ENCODE measurements at places on chromosomes 11 and 22. TPM values are rescaled to one million over a fixed set of nuclear protein-coding genes. Genes with fewer than 3 reads are reported as not detected.
A peak's percentile ranks its signal among the peaks of the same experiment; 100 is the strongest.

Gene ABCC8
- total RNA-seq = 2.0 TPM

DNA sequence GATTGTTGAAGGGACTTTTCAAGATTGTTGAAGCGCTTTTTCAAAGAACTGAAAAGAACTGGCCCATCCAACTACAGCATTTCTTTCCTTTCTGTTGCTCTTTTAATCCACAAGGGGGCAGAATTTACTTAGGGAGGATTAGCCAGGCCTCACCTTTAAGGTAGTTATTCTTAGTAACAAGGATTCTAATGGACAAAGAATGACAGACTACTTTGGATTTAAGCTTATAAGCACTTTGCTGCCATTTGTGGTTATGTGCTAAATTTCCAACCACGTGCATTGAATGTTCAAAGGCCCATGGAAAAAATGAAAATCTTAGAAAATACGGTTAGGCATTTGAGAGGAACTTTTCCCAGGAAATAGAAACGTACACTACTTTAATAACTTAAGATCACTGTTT lies 49.5 kb upstream of the HSPA8 start:
- no peak for DNase-seq

Gene CPT1B
- total RNA-seq = 103 TPM

DNA sequence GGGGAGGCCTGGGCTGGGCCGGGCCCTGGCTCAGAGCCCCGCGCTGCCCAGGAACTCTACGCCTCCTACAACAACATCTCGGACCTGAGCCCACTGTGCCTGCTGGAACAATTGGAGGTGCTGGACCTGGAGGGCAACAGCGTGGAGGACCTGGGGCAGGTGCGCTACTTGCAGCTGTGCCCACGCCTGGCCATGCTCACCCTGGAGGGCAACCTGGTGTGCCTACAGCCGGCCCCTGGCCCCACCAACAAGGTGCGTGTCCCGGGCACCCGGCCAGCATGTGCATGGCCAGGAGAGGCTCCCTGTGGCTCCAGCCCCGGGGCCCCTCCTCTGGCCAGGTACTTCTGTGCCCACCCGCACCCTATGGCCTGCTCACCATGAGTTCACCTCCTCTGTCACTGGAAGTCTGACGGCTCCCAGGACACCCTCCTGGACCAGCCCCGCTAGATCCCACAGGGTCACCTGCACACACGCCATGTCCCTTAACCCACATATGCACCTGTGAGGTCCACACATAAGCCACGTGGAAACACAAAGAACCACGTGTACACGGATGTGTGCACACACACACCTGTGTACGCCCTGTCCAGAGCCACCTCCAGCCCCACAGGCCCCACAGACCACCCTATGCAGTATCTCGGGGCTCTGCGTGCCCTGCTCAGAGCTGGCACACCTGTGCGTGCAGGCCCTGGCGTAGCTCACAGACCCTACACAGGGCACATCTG lies 10.4 kb downstream of the LMNTD2 start:
- DNase-seq = no peak

Gene TBRG1
- 25.2 TPM for total RNA-seq

DNA sequence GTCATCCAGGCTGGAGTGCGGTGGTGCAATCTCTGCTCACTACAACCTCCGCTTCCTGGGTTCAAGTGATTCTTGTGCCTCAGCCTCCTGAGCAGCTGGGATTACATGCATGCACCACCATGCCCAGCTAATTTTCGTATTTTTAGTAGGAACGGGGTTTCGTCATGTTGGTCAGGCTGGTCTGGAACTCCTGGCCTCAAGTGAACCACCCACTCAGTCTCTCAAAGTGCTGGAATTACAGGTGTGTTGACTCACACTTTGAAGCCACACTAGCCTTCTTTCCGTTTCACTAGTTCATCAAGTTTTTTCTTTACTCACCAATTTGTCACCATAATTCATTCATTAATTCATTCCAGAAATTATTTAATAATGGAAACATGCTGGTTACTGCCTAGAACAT lies 298.4 kb upstream of the MTNR1B start:
- no peak for DNase-seq

GRCh38 chr11:70174547-70175235 lies 28.4 kb upstream of the FADD start:
- no peak for DNase-seq

GRCh38 chr22:23212061-23213021 lies 32.0 kb downstream of the BCR start:
- no peak for DNase-seq

DNA sequence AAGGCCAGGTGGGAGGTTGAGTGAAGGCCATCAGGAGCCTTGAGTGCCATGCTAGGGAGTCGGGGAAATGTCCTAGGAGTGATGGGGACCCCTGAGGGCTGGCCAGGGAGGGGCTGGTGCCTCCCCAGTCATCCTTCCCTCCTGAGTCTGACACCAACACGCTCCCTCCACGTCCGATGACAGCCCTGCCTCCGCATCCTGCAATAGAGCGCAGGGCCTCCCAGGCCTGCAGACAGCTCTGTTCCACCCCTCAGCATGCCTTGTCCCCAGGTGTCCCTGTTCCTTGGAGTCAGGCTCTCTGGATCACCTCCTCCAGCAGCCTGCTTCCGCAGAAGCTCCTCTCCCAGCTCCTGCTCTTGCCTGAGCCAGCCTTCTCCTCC lies 3.1 kb downstream of the RAC2 start:
- no peak for DNase-seq

DNA sequence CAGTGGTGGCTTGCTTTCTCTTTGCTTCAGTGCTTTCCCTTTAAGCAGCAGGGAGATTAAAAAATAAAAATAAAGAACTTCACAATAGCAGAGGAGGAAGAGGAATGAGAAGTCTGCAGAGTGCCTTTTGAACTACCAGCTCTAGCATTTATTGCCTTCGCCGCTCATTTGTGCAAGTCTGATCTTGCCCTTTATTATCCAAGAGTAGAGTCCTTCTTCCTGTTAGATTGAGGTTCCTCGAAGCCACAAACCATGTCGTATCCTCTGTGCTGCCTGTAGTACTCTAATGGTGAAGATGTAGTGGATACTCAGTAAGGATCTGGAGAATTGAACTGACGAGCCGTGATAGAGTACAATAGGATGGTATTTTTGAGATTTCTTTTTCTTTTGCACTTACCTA lies 101.2 kb upstream of the RAG2 start:
- DNase-seq = no peak

GRCh38 chr11:128208329-128209137 lies 378.8 kb downstream of the ETS1 start:
- peak; percentile 27 for DNase-seq

DNA sequence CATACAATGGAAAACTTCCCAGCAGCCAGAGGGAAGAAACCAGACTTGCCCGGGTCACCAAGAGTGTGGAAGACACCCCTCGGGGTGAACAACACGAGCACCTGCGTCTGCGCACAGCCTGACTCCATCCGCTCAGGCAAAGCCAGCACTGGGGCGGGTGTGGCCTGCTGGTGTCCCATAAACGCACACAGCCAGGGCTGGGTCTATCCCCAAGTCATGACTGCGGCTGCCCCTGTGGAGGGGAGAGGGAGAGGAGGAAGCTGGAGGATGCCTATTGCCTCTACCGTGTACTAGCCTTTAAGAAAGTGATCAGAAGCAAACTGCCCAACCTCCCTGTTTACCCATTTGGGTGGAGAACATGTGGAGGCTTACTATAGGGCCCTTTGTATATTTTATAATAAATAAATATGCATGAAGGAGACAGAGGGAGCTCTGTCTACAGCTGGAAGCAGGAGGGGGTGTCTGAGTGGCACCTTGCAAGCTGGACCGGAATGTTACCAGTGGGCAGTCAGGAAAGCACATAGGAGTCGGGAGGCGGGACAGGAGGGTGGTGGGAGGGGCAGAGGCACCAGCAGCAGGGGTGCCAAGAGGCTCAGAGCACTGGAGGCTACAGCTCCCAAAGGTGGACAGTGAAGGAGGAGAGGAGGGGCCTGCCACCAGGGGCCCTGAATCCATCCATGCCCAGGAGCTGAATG lies 79.6 kb downstream of the PHF21B start:
- no peak for DNase-seq

DNA sequence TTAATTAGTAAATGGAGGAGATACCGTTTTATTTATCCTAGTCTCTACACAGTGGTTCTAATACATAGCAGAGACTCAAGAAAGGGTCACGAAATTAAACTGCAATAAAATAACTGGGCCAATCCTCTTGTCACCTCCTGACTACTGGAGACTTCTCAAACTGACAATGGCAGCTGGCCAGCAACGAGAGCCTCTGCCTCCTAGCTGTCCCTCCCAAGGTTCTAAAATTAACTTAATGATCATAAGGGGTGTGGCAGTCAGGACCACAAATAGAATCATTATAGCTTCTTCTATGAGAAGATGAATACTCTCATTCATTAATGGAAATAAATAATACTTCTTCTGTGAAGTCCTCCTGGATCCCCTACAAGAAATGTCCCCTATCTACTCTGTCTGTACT lies 63.8 kb upstream of the APOA1 start:
- DNase-seq = no peak

Gene GTF2H1
- 111 TPM for total RNA-seq

- no peak for DNase-seq
These were observed 113.6 kb upstream of the CADM1 start for GRCh38 chr11:115617767-115618166.

- no peak for DNase-seq
These were observed 177.7 kb downstream of the SNX19 start for GRCh38 chr11:130738611-130739010.

Gene MLC1
- 1.3 TPM for total RNA-seq

All from testis (tissue), 5 donors.